ENCODE measurements at places on chromosomes 12 and 14.
A peak's percentile ranks its signal among the peaks of the same experiment; 100 is the strongest.

DNA sequence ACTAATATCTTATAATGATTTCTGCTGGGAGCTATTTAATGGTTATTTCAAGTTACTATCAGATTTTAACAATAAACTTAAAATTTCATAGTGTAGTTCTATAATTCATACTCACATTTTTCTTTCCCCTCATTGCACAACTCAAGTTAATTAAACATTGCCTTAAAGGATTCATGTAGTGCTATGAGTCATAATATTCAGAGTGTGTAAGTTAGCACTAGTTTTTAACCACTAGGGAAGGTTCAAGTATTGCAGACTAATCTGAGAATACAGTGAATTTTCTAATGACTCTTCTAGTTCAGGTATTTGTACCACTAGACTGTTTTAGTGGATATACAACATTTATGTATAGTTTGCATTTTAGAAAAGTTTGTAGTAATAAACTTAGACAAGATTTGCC, 49.9 kb downstream of the FOXA1 start:
- no peak for DNase-seq

DNA sequence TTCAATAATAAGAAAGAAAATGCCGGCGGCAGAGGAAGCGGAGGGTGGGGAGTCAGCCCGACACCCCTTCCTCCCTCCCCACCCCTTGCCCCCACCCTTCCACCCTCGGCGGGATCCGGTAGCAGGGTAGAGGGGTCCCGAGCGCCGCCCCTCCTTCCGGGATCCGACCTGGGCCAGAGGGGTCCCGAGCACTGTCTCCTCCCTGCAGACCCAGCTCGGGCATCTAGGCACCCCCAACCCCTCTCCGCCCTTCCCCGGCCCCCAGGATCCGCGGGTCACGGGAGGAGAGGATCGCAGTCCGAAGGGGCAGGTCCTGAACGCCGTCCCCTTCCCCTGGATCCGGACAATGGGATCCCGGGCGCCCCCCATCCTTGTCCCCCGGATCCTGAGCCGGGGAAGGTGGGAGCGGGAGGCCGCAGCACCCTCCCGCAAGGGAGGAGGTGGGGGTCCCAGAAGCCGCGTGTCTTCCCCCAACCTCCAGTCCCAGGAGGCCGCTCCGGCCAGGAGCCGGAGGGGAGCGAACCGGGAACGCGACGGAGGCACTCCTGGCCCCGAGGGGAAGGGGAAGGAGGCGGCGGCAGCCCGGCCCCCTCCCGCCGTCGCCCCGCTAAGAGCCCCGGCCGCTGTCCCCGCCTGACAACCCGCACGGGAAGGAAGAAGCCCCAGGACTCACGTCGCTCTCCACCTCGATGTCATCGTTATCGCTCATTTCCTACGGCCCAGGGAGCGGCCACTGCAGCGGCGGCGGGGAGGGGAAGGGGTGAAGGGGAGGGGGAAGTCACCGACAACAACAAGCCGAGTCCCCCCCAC, 481 bp downstream of the MAX start:
- DNase-seq = no peak

- no peak for DNase-seq
These were observed 113.3 kb downstream of the PRKD1 start for GRCh38 chr14:29814156-29815015.

DNA sequence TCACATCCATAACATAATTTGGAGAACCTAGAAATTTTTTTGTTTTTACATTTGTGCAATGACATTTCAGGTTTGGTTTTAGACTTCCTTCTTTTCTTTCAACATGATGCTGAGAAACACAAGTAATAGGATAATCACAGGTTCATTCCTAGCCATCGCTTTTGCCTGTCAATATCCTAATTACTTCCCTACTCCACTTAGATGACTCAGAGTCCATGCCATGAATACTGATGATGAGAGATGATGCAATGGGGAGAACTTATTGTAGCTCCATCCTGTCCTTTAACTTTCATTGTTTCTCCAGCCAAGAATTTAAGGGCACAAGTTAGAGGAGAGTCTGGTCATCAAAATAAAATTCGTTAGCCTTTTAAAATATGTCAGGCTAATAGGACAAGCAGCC, 101.3 kb downstream of the PTPRO start:
- DNase-seq = no peak

DNA sequence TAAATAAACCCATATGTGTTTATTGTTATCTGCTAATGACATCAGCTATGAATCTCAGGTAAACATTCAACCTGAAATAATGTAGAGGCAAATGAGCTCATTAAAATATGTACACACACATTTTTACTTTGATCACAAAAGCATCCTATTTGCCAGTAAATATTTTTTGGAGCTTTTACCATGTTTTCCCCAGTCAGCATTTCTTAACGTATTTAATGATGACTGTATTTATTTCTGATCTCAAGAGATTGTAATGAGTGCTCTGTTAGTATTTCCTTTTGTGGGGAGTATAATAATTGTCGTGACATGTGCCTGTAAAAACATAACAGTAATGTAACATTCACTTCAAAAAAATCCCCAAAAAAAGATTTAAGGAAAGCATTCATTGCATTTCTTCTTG, 52.1 kb downstream of the FRMD6 start:
- no peak for DNase-seq

- peak; percentile 69 for DNase-seq
These were observed at the start of gene NFE2 for GRCh38 chr12:54300732-54301427. NFE2 (minus strand) TSS chr12:54301015; CDS start chr12:54295248, 5,767 bp downstream.

DNA sequence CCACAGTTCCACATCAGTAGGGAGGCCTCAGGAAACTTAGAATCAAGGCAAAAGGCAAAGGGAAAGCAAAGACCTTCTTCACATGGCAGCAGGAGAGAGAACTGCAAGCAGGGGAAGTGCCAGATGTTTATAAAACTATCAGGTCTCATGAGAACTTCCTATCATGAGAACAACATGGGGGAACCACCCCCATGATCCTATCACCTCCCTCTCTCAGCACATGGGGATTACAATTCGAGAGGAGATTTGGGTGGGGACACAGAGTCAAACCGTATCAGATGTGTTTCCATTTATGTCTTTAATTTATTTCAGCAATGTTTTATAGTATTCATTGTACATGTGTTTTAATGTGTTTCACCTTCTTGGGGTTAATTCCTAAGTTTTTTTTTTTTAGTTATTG, 25.8 kb downstream of the METAP2 start:
- no peak for DNase-seq

- DNase-seq = no peak
These were observed 17.5 kb downstream of the CHPT1 start for GRCh38 chr12:101714877-101715444.

DNA sequence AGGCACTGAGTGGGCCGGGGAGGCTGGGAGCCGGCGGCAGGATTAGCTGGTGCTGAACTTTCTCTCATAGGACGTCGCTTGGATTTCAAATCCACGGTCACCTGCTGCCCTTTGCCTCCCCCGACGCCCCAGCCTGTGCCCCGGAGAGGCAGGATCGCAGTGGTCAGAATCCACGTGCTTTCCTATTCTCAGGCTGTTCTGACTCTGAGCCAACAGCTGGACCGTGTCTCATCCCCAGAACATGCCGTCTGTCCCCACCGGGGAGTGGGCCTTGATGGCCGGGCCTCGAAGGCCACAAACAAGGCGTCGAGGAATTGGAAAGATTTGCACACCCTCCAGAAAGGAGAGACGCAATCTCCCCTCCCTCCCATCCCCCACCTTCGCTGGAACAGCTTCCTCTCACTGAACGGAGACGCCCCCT, 18.5 kb upstream of the MLXIP start:
- DNase-seq = no peak
